ENCODE measurements at places on chromosomes 11 and 22.

DNA sequence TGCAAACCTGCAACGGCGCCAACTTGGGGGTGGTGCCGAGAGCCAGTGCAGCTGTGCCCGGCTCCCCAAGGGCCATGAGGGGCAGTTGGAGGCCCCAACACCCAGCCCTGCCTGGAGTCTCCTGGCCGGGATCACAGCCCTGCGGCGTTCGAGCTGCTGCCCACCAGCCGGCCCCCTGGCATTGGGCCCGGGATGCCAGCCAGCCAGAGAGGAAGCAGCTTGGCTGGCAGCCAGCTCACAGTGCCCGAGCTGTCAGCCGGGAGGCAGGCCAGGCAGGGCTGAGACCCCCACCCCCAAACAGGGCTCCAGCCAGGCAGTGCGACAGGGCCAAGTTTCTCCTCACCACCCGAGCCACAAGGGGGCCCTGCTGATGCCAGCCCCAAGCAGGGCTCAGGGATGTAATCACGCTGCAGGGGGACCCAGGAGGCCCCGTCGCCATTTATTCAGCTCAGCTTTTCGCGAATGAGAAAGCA lies 26.0 kb upstream of the TCF20 start:
- DNase-seq, result no peak

GRCh38 chr11:122141725-122142124 lies 25.7 kb upstream of the BLID start:
- no peak for DNase-seq

- no peak for DNase-seq
Measured at GRCh38 chr11:130418756-130419155, 9.7 kb downstream of the ADAMTS8 start.

- no peak for DNase-seq
Measured at GRCh38 chr11:62792202-62792575, 383 bp upstream of the TMEM223 start.

DNA sequence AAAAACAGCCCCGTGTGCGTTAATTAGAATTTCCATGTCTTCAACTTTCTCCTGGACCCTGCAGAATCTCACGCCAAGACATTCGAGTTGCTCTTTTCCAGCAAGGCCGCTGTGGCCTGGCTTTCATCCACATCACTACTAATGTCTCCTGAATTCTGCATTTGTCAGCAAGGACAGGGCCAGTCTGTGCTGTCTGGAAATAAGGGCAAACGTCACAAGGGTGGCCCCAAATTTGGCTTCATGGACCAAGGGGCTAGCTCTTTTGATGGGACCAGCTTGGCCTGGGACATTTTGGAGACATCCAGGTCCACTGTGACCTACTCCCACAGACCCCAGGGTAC lies 33.4 kb downstream of the KCNQ1OT1 start:
- no peak for DNase-seq

DNA sequence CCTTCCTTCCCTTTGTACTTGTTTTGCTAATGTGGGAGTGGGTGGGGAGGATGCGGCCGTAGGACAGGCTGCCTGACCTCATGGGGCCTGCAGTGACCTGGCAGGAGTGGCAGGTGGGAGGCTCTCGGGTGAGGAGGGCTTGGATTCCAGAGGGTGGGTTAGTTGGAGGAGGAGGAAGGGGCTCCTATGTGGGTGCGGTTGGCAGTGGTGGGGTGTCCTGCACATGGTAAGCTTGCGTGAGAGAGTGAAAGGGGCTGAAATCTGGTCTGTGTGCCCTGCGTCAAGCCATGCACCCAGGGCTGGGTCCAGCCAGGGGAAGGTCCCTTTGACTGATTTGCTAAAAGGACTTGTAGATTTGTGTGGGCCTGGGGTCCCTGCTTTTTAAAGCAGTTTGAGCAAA lies 90.7 kb upstream of the OR4B1 start:
- DNase-seq, result no peak

DNA sequence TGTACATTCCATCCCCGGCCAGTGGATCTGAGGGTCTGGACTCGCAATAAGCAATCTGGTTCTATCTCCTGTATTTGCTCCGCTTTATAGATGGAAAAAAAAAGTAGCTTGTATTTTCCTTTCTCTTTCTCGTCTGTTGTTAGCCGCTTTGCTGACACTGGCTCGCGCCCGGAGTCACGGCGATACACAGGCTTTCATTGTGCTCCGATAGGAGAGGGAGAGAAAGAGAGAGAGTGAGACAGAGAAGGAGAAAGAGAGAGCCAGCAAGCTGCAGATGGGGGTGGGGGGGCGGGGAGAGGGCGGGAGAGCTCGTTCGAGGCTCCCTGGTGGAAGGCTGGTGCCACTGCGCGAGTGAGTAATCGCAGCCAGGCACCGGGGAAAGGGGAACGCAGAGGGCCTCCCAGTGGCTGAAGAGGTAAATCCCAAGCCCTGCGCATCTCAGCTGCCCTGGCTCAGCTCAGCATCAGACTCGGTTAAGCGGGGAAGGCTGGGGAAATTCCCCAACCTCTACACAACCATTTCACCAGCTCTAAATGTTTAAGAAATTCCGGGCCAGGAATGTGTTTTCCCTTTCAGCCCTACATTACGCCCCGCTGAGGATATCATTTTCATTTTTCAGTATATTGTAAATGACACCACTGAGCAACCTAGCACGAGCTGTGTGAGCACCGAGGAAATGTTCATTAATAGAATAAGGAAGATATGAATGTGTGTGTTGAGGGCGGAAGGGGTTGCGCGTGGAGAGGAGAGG lies at the start of gene MAML2:
TSS of gene MAML2 (minus strand) at position 235 of the 751 bp plus-strand sequence. CDS start 1,300 bp downstream, outside the sequence.
- peak; percentile 86 for DNase-seq

- DNase-seq, result no peak
Measured at GRCh38 chr11:24591283-24591682, 94.4 kb downstream of the LUZP2 start.

- no peak for DNase-seq
Measured at GRCh38 chr11:74185695-74186094, 14.6 kb downstream of the PPME1 start.

DNA sequence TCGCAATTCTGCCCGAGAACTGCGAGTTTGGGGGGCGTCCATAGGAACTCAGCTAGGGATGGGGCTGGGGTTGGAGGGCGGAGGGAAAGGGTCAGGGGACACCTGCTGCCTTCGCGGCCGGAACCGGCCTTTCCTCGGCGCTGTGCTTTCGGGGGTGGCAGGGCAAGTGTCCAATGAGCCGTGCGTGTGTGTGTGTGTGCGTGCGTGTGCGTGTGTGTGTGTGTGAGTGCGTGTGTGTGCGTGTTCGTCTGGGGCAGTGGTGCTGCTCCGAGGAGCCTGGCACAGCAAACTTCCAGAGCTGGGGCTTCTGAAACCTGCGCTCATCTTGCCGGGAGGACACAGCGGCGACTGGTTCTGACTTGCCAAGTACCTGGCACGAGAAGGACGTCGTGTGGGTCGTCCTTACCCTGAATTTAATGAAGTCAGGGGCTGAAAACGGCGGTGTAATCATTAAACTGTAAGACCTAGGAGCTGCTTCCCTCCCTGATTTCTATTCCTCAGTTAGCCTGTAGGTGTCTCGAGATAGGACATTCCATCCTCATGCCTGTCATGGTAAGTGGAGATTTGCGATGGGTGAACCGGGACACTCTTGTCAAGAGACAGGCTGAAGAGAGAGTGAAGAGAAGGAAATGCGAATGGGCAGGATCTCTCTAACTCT lies 27.0 kb upstream of the AMOTL1 start:
- peak; percentile 64 for DNase-seq

DNA sequence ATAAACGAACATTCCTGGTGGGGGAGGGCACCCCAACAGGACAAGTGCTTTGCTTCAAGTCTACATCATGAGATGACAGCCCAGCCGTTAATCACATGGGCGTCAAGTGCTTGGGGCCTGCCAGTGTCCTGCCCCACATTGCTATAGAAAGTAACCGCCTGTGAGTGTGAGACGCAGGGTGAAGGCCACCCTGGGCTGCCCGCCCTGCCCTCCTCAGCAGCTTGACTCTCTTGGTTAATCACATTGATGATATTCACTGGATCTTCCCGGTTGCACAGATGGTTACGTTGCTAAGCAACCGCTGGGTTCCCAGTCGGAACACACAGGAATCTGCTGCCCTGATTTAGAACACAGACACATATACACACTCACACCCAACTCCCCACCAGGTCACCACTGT lies 79.3 kb downstream of the CTTN start:
- no peak for DNase-seq

GRCh38 chr11:95486979-95487378 lies 256.0 kb upstream of the SESN3 start:
- DNase-seq, result no peak

GRCh38 chr11:22938691-22939090 lies 78.4 kb upstream of the CCDC179 start:
- no peak for DNase-seq

DNA sequence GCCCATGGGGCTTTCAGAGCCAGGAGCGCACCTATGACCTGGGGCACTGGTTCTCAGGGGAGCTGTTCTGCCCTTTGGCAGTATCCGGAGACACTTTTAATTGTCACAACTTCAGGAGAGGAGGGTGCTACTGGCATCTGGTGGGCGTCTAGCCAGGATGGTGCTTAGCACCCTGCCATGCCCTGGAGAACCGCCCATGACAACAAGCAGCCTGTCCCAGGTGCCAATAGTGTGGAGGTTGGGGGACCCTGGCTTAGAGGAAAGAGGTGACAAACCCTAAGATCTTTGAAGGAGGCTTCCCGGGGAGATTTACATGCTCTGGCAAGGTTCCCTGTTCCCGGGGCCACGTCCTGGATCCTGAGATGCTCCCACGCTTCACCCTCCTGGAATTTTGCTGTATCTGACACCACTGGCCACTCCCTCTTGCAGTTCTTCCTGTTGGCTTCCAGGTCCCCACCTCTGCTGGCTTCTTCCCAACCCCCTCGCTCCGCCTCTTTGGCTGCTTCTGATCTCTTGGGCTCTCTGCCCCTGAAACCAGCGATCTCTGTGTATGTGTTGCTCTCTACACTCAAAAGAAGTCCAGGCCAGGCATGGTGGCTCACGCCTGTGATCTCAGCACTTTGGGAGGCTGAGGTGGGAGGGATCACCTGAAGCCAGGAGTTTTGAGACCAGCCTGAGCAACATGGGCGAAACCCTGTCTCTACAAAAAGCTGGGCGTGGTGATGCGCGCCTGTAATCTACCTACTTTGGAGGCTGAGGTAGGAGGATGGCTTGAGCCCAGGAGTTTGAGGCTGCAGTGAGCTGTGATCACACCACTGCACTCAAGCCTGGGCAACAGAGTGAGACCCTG lies 31.1 kb downstream of the FADS3 start:
- no peak for DNase-seq

GRCh38 chr11:108890482-108891105 lies 225.7 kb downstream of the DDX10 start:
- DNase-seq, result no peak

GRCh38 chr11:126433989-126434949 lies 78.8 kb downstream of the ST3GAL4 start:
- no peak for DNase-seq

DNA sequence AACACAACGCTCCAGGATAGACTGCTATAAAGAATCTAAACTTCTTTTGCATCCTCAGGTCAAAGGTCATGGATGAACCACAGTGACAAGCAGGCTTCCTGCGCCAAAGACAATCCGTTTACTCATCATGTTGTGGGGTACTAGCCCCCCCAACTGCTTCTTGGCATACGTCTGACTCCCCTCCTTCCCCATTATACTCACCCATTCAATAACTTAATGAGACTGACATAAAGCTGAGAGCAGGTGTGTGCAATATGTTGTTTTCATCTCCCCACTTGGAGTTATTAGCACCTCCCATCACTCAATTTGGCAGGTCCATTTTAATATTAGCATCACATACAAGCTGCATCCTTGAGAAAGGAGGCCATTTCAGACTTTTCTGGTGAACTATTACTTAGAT lies 157.1 kb downstream of the CADM1 start:
- no peak for DNase-seq

GRCh38 chr11:15114501-15115475 lies at the start of gene INSC:
Gene INSC (plus strand): TSS chr11:15114923. CDS start chr11:15149175, 34,252 bp downstream.
- no peak for DNase-seq

DNA sequence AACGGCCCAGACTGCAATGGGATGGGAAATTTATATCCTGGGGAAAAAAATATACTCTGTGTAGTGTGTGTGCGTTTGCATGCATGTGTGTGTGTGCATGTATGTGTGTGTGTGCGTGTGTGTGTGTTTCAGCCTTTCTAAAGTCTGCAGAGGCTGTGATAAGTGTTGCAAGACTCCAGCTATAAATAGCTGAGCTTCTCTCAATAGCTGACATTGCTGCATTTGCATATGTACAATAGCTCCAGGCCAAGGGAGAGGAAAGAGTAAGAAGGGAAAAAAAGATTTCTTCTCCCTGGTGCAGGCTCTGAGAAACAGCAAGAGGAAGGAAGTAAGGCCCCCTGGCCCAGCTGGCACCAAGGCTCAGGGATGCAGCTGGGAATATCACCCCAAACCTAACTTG lies 483.0 kb downstream of the MN1 start:
- no peak for DNase-seq

GRCh38 chr11:60680455-60681119 lies 18.8 kb upstream of the MS4A8 start:
- no peak for DNase-seq

DNA sequence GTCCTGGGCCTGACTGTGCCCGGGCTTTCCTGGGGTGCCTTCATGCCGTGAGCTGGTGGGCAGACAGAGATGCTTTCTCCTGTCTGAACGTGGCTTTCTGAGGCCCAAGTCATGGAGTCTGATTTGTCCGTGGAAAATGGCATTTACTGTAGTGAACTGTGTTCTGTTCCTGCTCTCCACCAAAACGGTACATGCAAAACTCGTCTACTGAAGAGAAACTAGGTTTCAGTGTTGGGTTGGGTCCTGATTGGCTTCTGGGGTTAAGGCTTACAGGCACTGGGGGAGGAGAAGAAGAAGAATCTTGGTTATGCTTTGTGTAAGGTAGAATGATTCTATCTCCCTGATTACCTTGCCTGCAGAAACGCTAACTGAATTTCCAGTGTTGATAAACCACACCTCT lies 541.7 kb downstream of the NTM start:
- DNase-seq, result no peak

- DNase-seq, result no peak
Measured at GRCh38 chr11:15649371-15650104, 534.8 kb downstream of the INSC start.

DNA sequence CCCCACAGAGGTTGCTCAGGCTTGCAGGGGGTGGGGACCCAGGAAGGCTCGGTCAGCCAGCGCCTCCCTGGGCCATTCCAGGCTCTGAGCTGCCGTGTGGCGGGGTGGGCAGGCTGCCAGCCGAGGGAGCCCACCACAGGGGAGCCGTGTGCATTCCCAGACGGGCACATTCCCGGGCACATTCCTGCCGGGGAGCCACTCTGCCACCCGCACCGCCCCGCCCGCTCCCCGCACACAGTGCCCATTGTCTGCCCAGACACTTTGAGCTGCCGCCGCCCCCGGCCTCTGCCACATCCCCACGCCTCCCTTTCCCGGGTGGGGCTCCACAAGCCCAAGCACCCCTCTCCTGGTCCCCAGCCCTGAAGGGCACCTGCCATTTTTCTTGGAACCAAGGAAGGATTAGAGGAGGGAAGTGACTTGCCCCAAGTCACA lies 27.4 kb downstream of the RPL3 start:
- DNase-seq, result no peak

- no peak for DNase-seq
Measured at GRCh38 chr11:108198833-108199232, 23.6 kb downstream of the NPAT start.

DNA sequence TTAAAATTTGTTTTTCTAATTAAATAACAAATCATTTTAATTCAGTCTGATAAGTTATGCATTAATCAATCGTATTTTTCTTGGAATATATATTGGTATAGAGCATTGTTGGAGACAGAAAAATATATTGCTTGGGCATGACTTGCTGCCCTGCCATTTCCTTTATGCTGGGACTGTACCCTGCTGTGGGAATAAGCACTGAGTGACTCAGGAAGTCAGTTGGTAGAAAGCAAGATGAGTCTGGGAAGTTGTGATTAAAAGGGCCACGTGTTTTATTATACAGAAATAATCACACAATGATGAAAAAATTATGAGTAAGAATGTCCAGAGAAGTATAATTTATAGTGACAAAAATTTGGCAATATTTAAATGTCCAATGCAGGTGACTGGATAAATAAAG lies 139.5 kb downstream of the KIF18A start:
- DNase-seq, result no peak

Measured in GM13977 (cell line).